ENCODE measurements at places on chromosomes 11 and 22. TPM values are rescaled to one million over a fixed set of nuclear protein-coding genes. Genes with fewer than 3 reads are reported as not detected.

The HSPB2 gene
- 4.3 TPM for polyA plus RNA-seq

DNA sequence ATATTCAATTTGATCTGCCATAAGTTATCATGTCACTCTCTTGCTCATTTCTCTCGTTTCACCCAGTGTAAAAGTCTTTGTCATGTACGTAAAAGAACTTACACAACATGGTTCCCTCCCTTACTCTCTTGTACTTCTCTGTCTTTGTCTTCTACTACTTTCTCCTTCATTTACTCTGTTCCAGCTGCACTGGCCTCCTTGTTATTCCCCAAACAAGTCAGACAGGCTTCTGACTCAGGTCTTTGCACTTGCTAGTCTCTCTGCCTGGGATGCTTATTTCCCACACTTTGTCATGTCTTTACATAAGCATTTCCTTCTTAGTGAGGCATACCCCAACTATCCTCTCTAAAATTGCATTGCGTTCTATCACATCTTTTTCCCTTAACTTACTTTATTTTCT is 117.3 kb downstream of the CYP2R1 start:
- H3K27me3 ChIP-seq, result no peaks in the 10 kb centered on the region
- no peak overlapping the region for H3K4me3 ChIP-seq
- H3K36me3 ChIP-seq, result no peaks in the 10 kb centered on the region
- no peak overlapping the region for H3K27ac ChIP-seq
- DNase-seq, result no peak

GRCh38 chr11:58006940-58007339 is 16.7 kb upstream of the OR9Q1 start:
- no peak overlapping the region for H3K27ac ChIP-seq
- H3K4me3 ChIP-seq, result no peak overlapping the region
- DNase-seq, result no peak

- H3K4me3 ChIP-seq, result no peak overlapping the region
- no peaks in the 10 kb centered on the region for H3K27me3 ChIP-seq
- H3K27ac ChIP-seq, result no peak overlapping the region
- peak; percentile 26 for DNase-seq
Measured at GRCh38 chr11:77436506-77436905, 37.4 kb downstream of the PAK1 start.

The LDLRAD3 gene
- 11.1 TPM for polyA plus RNA-seq

DNA sequence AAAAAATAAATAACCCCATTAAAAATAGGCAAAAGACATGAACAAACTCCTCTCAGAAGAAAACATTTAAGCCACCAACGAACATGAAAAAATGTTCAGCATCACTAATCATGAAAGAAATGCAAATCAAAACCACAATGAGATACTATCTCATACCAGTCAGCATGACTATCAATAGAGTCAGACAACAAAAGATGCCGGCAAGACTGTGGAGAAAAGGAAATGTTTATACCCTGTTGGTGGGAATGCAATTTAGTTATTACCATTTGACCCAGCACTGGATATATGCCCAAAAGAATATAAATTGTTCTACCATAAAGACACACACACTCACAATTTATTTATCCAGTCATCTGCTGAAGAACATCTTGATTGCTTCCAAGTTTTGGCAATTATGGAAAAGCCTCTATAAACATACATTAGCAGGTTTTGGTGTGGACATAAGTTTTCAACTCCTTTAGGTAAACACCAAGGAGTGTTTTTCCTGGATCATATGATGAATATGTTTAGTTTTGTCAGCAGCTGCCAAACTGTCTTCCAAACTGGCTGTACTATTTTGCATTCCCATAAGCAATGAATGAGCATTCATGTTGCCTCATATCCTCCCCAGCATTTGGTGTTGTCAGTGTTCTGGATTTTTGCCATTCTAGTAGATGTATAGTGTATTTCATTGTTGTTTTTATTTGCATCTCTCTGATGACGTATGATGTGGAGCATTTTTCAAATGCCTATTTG is 28.0 kb downstream of the OR8D1 start:
- H3K27me3 ChIP-seq, result no peaks in the 10 kb centered on the region
- no peaks in the 10 kb centered on the region for H3K36me3 ChIP-seq
- no peak overlapping the region for H3K27ac ChIP-seq
- H3K4me3 ChIP-seq, result no peak overlapping the region

GRCh38 chr11:587978-588380 is 11.7 kb downstream of the PHRF1 start:
- peak; percentile 95 for DNase-seq
- peaks cover 79% of the 10 kb centered on the region for H3K36me3 ChIP-seq
- H3K4me3 ChIP-seq, result no peak overlapping the region
- H3K4me1 ChIP-seq, result peaks cover 26% of the 10 kb centered on the region

- H3K27ac ChIP-seq, result no peak overlapping the region
- H3K27me3 ChIP-seq, result peaks cover 32% of the 10 kb centered on the region
- H3K36me3 ChIP-seq, result no peaks in the 10 kb centered on the region
- no peak overlapping the region for H3K4me3 ChIP-seq
Measured at GRCh38 chr11:57394203-57394965, 3.9 kb upstream of the PRG2 start.

The PYGM gene
- 2.4 TPM for polyA plus RNA-seq

GRCh38 chr22:49735411-49735900 is 92.2 kb downstream of the BRD1 start:
- no peak overlapping the region for H3K4me3 ChIP-seq
- no peaks in the 10 kb centered on the region for H3K4me1 ChIP-seq
- no peak for DNase-seq

DNA sequence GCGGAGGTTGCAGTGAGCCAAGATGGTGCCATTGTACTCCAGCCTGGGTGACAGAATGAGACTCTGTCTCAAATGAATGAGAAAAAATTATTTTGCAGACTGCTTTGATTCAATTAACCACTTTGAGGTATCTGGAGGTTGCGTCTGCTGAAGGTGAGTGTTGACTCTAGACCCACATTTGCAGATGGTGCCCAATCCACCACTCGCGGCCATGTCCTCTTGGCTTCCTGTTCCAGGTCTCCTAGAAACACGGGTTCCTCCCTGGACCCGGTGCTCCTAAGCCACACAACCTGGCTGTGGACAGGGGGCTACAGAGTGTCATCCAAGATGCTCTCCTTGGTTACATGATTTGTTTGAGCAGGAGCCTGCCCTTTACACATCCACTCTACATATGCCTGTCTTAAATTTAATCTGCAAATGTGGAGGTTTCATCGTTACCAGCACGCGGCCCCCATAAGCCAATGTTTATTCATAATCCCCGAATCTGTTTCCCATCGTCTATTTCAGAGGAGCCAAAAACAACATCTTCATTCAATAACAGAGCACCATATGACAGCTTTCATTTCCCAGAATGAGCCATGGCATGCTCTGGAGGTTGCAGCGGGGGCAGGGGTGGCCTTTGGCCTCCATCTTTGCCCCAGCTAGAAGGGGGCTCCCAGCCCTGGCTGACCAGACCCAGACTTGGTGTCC is 377.2 kb downstream of the CTTN start:
- H3K27ac ChIP-seq, result no peak overlapping the region
- no peaks in the 10 kb centered on the region for H3K36me3 ChIP-seq
- no peaks in the 10 kb centered on the region for H3K27me3 ChIP-seq
- no peak for DNase-seq

GRCh38 chr22:27834364-27835185 is 33.0 kb upstream of the MN1 start:
- H3K27me3 ChIP-seq, result no peaks in the 10 kb centered on the region
- H3K36me3 ChIP-seq, result no peaks in the 10 kb centered on the region
- H3K4me1 ChIP-seq, result peaks cover 5% of the 10 kb centered on the region
- H3K4me3 ChIP-seq, result no peak overlapping the region

DNA sequence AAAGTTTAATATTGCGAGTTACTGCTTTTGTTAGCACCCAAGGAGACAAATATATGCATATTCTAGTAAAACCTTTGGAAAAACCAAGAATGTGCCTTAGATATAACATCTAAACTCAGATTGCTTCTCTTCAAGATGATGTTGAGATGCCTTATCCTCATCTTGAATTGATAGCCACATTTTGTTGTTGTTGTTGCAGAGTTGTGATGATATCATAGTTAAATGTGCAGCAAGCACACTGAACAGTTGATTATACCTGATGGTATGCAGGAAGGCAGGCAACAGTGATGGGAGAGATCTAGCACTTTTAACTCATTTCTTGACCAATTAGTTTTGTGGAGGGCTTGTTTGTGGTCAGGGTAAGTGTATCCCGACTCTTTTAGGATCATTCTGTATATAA is 48.0 kb downstream of the KDM2A start:
- no peak overlapping the region for H3K4me3 ChIP-seq
- H3K36me3 ChIP-seq, result peaks cover 10% of the 10 kb centered on the region
- no peak overlapping the region for H3K27ac ChIP-seq
- H3K4me1 ChIP-seq, result no peaks in the 10 kb centered on the region
- no peak for DNase-seq
- no peaks in the 10 kb centered on the region for H3K27me3 ChIP-seq

The HORMAD2 gene
- not detected for polyA plus RNA-seq

GRCh38 chr11:128379587-128380580 is 207.5 kb downstream of the ETS1 start:
- no peaks in the 10 kb centered on the region for H3K27me3 ChIP-seq
- no peak for DNase-seq
- H3K27ac ChIP-seq, result no peak overlapping the region
- H3K4me3 ChIP-seq, result no peak overlapping the region

All from large intestine (tissue), 12 donors.